ENCODE measurements at places on chromosomes 3 and 15.

- no peak for DNase-seq
Measured at GRCh38 chr15:49857496-49858475, 236.9 kb downstream of the DTWD1 start.

DNA sequence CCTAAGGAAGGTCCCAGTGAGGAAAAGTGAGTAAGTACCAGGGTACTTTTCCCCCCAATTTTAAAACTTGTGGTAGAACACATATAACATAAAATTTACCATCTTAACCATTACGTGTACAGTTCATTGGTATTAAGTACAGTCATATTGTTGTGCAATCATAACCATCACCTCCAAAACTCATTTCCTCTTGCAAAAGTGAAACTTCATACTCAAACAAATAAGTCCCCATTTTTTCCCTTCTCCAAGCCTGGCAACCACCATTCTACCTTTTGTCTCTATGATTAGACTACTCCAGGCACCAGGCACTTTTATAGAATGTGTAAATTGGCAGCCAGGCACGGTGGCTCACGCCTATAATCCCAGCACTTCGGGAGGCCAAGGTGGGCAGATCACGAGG lies 12.2 kb downstream of the PRC1 start:
- no peak for DNase-seq

DNA sequence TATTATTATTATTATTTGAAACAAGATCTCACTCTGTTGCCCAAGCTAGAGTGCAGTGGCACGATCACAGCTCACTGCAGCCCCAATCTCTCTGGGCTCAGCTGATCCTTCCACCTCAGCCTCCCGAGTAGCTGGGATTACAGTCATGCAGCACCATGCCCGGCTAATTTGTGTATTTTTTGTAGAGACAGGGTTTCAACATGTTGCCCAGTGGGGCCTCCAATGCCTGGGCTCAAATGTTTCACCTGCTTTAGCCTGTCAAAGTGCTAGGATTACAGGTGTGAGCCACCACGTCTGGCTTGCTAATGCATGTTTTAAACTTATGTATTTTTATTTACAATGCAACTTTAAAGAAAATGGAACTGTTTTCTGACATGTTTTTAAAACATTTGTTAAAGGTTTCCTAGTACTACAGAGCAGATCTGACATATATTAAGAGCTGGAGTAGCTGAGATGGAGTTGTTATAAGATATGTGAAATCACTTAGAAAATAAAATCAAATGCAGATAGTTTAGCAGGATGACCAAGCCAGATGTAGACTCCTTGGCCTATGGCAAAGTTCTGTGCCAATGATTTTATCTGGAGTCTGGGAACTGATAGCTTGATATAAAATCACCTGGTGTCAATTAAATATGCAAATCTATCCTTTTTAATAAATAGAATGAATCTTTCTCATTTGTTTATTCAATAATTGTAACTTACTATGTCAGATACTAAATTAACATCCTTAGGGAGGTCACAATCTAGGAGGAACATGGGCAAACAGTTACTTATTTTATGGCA lies 310.1 kb upstream of the NAALADL2 start:
- DNase-seq: no peak

DNA sequence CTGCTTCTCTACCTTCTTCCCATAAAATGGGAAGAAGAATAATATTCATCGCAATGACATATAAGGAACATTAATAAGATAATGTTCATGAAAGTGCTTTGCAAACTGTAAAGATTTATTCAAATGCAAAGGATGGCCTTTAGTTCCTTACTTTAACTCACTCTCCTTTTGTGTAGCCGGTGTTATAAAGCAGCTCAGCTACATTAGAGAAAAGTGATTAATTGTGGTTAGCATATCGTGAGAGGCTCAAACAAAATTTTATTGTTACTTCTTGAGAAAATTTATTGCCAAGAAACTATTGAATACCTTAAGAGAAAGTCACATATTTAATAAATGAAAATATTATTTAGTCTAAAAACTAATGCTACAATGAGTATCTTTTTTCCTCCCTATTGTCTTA lies 250.7 kb upstream of the NR2E3 start:
- no peak for DNase-seq

DNA sequence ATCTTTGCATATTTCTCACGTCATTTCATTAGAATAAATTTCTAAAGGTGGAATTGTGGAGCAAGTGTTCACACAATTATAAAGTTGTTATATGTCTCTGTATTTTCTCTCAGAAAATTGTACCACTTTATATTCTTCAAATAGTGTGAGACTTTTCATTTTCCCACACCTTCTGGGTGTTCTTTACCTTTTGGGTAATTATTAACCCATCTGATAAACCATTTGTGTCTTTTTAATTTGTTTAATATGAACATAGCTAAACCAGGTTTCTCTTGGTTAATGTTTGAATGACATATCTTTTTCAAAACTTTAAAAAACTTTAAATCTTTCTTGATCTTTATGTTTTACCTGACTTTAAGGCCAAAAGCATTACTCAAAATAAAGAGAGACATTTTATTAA lies 40.5 kb downstream of the DZIP3 start:
- no peak for DNase-seq

GRCh38 chr3:85801955-85802354 lies 843.2 kb downstream of the CADM2 start:
- peak; percentile 4 for DNase-seq

DNA sequence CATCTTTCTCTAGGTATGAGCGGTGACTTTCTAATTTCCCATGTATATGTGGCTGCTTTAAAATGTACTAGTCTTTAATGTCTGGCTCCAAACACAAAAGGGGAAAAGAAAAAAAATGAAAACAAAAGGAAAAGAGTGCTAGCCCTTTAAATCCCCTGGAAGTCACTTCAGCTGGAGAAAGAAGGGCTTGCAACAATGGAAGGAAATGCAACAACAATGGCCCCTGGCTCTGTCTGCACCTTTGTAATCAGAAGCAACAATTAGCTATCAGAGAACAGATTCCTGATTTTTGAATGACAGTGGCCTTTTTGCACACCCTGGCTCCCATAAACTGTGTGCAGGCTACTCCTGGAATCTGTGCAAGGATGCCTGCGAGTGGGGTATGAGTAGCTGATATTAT lies 591.2 kb downstream of the FHIT start:
- DNase-seq: no peak

GRCh38 chr3:191131305-191131704 lies 67.7 kb upstream of the OSTN start:
- DNase-seq: no peak

GRCh38 chr15:28885630-28886430 lies at the start of gene APBA2:
Gene APBA2, plus strand, starts transcription at chr15:28885974. Its CDS starts 167,911 bp downstream, at chr15:29053885.
- DNase-seq: peak; percentile 69

DNA sequence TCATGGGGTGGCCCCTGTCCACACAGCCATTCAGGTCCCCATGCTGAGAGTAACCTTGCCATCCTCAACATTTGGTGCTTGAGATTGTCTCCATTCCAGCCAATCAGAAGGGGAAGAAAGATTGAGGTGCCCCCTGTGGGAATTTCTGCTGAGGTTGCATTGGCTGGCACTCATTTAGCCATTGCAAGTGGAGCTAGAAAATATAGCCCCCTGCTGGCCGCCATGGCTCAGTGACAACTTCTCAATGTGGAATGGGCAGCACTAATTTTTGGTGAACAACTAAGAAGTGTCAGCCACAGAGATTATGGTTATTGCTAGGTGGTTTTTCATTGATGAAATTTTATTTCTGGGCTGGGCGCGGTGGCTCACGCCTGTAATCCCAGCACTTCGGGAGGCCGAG lies 22.0 kb downstream of the COL6A6 start:
- DNase-seq: peak; percentile 69

GRCh38 chr3:31043184-31043819 lies 148.8 kb upstream of the GADL1 start:
- no peak for DNase-seq

GRCh38 chr15:22918056-22918455 lies 62.1 kb downstream of the CYFIP1 start:
- DNase-seq: no peak

DNA sequence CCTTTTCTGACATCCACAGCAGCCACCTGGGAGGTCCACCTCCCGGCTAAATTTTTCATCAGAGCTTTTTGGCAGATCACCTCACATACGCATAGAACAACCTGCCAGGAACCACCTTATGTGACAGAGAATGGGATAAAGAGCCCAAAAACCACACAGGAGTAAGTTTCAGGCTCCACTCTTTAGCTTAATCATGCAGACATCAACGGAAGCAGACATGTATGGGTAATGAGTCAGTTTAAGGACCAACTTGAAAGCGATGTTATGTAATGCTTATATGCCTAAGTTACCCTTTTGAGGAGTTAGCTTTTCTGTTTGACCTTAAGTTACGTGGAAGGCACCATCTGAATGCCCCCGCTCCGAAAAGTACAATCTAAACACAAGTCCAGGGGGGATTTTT lies 183.3 kb upstream of the BHLHE40 start:
- no peak for DNase-seq

All from nephron progenitor cell (in vitro differentiated cells).